Activated CD4-positive, alpha-beta memory T cell treated with anti-CD3 and anti-CD28 coated beads for 36 hours (primary cell): ENCODE measurements at places on chromosomes 13 and 19. TPM values are rescaled to one million over a fixed set of nuclear protein-coding genes. Genes with fewer than 3 reads are reported as not detected.

The CD70 gene
- 8.4 TPM for total RNA-seq

DNA sequence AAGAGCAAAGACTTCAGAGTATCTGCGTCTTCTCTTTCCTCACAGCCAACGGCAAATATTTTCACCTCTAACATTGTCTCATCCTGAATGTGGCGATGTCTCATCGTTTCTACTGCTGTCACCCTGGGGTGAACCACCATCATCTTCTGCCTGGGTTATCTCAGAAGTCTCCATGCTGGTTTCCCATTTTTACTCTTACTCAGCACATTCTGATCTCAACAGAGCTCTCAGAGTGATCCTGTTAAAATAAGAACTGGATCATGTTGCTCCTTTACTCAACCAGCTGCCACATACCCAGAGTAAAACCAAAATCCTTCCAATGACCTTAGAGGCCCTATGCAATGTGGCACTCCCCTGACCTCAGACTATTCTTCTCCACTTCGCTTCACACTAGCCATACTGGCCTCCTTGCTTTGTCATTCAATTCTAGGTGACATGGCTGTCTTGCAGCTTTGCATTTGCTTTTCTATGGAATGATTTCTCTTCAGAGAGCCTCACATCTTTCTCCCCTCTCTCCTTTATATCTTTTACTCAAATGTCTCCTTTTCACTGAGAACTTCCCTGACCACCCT lies 7.8 kb upstream of the OLFM4 start:
- DNase-seq: no peak
- H3K27me3 ChIP-seq: peaks cover 2% of the 10 kb centered on the region

The CNOT3 gene
- total RNA-seq: 58.7 TPM

DNA sequence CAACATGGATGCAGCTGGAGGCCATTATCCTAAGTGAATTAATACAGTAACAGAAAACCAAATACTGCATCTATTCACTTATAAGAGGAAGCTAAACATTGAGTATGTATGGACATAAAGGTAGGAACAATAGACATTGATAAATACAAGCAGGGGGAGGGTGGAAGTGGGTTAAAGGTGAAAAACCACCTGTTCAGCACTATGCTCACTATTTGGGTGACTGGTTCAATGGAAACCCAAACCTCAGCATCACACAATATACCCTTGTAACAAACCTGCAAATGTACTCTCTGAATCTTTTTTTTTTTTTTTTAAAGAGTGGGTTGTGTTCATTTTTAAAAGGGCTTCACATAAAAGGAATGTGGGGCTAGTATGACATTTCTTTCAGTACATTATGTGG lies 26.9 kb upstream of the CPB2 start:
- H3K4me1 ChIP-seq: peaks cover 18% of the 10 kb centered on the region
- H3K4me3 ChIP-seq: no peak overlapping the region
- peaks cover 78% of the 10 kb centered on the region for H3K36me3 ChIP-seq
- no peak for DNase-seq

The SYMPK gene
- 87.8 TPM for total RNA-seq

GRCh38 chr13:80469105-80469852 lies 128.4 kb upstream of the SPRY2 start:
- H3K4me1 ChIP-seq: no peaks in the 10 kb centered on the region
- DNase-seq: no peak
- H3K36me3 ChIP-seq: no peaks in the 10 kb centered on the region
- H3K27ac ChIP-seq: no peak overlapping the region
- H3K27me3 ChIP-seq: no peaks in the 10 kb centered on the region

The EBI3 gene
- 11.0 TPM for total RNA-seq

DNA sequence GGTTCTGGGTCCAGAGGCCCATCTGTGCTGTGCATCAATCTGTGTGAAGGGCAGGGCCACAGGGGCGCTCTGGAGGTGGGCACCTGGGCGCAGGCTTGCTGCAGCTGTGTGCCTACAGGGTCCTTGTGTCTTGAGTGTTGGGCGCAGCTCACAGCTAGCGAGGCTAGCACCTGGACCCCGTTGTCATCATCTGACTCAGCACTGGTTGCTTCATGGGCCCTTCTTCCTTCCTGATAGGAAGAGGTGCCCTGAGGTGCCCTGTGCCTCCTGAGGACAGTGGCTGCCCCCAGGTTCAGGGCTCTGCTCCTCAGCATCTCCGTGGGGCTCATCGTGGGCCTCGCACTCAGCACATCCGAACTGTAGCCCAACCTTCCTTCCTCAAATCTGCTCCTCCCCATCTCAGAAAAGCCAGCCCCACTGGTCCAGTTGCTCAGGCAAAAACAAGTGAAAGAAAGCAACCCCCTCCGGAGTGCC lies 54.8 kb downstream of the GATAD2A start:
- H3K27me3 ChIP-seq: no peaks in the 10 kb centered on the region
- H3K4me3 ChIP-seq: peak overlapping the region; percentile 72
- H3K36me3 ChIP-seq: peaks cover 5% of the 10 kb centered on the region
- peak; percentile 69 for DNase-seq
- peak overlapping the region; percentile 93 for H3K27ac ChIP-seq
- H3K4me1 ChIP-seq: peaks cover 84% of the 10 kb centered on the region
